ENCODE measurements at places on chromosomes 3 and 15. TPM values are rescaled to one million over a fixed set of nuclear protein-coding genes. Genes with fewer than 3 reads are reported as not detected.

The FAM240A gene
- not detected for total RNA-seq

The GP9 gene
- total RNA-seq: not detected

The KNG1 gene
- not detected for total RNA-seq

The FOXB1 gene
- total RNA-seq: not detected

The TSEN2 gene
- total RNA-seq: 17.0 TPM

The ZIC4 gene
- total RNA-seq: not detected

The MYL3 gene
- 5.6 TPM for total RNA-seq

The DNAJA4 gene
- 36.1 TPM for total RNA-seq

The SI gene
- not detected for total RNA-seq

The ERICH6 gene
- total RNA-seq: not detected

The NOP10 gene
- 171 TPM for total RNA-seq

The BFSP2 gene
- total RNA-seq: not detected

The THSD4 gene
- 2.7 TPM for total RNA-seq

The GUCA1C gene
- not detected for total RNA-seq

The GOLGA6L7 gene
- total RNA-seq: not detected

The NPAP1 gene
- total RNA-seq: not detected

The SLC6A1 gene
- 0.48 TPM for total RNA-seq

The SLC22A14 gene
- total RNA-seq: 0.65 TPM

The TLE3 gene
- total RNA-seq: 159 TPM

The CPNE9 gene
- total RNA-seq: not detected

The NRROS gene
- 4.3 TPM for total RNA-seq

The PLA2G4B gene
- total RNA-seq: 2.3 TPM

The SV2B gene
- total RNA-seq: 9.6 TPM

The DLEC1 gene
- total RNA-seq: 5.5 TPM

The ELL3 gene
- 1.1 TPM for total RNA-seq

The TGM5 gene
- 0.28 TPM for total RNA-seq

The DPPA4 gene
- total RNA-seq: 0.36 TPM

The SCN11A gene
- total RNA-seq: 0.36 TPM

The SAXO2 gene
- total RNA-seq: 1.9 TPM

The SAMD7 gene
- not detected for total RNA-seq

The ECE2 gene
- total RNA-seq: not detected

The ISL2 gene
- 0.75 TPM for total RNA-seq

The GOLGA6D gene
- not detected for total RNA-seq

The SPATA12 gene
- not detected for total RNA-seq

The RTP3 gene
- not detected for total RNA-seq

The IGF1R gene
- total RNA-seq: 97.4 TPM

The DNAH12 gene
- total RNA-seq: 0.19 TPM

The AADACL2 gene
- total RNA-seq: 2.8 TPM

The RPL29 gene
- total RNA-seq: 2,189 TPM

The CAPN3 gene
- total RNA-seq: 25.4 TPM

The CATSPER2 gene
- total RNA-seq: 3.2 TPM

The HCN4 gene
- total RNA-seq: not detected
